Uterine smooth muscle cell (primary cell): ENCODE measurements at places on chromosomes 13 and 19. TPM values are rescaled to one million over a fixed set of nuclear protein-coding genes. Genes with fewer than 3 reads are reported as not detected.

UHRF1 gene
- 35.4 and 127 TPM in 2 replicates for total RNA-seq

OLFM4 gene
- 0.12 TPM in 1 of 2 replicates, not detected in the other for total RNA-seq

ARHGEF7 gene
- total RNA-seq: 45.4 and 49.7 TPM in 2 replicates

ZNF724 gene
- 4.2 and 11.6 TPM in 2 replicates for total RNA-seq

IFNL1 gene
- not detected in 2 replicates for total RNA-seq

ATP11A gene
- 7.2 and 7.6 TPM in 2 replicates for total RNA-seq

FAM124A gene
- 1.5 and 2.2 TPM in 2 replicates for total RNA-seq

SLAIN1 gene
- 1.1 and 1.4 TPM in 2 replicates for total RNA-seq

ENOX1 gene
- 4.2 and 7.4 TPM in 2 replicates for total RNA-seq

DPF1 gene
- 0.50 and 2.8 TPM in 2 replicates for total RNA-seq

TEX29 gene
- not detected in 2 replicates for total RNA-seq

LYPD3 gene
- total RNA-seq: 0.11 and 0.12 TPM in 2 replicates

PDX1 gene
- total RNA-seq: not detected in 2 replicates

FUT1 gene
- 0.33 and 1.1 TPM in 2 replicates for total RNA-seq

FAAP24 gene
- 1.9 and 3.0 TPM in 2 replicates for total RNA-seq

GFY gene
- total RNA-seq: 0.11 TPM in 1 of 2 replicates, not detected in the other

HAUS8 gene
- total RNA-seq: 2.7 and 7.6 TPM in 2 replicates

GJA3 gene
- 0.44 and 0.87 TPM in 2 replicates for total RNA-seq

AP1M2 gene
- total RNA-seq: 0.77 and 0.87 TPM in 2 replicates

ZNF493 gene
- total RNA-seq: 9.1 and 17.6 TPM in 2 replicates

B3GNT3 gene
- total RNA-seq: not detected in 2 replicates

MIA gene
- total RNA-seq: 0.22 and 0.62 TPM in 2 replicates

TNNT1 gene
- total RNA-seq: 4.1 and 4.5 TPM in 2 replicates

ASPDH gene
- not detected in 2 replicates for total RNA-seq

CYP2A6 gene
- total RNA-seq: not detected in 2 replicates

ZNF805 gene
- total RNA-seq: 20.7 and 36.6 TPM in 2 replicates

RNF225 gene
- 0.37 TPM in 1 of 2 replicates, not detected in the other for total RNA-seq

RPL21 gene
- total RNA-seq: 561 and 710 TPM in 2 replicates

CCDC97 gene
- total RNA-seq: 5.5 and 7.2 TPM in 2 replicates

SPRY2 gene
- 20.7 and 65.8 TPM in 2 replicates for total RNA-seq

ATP1A3 gene
- total RNA-seq: 0.11 and 0.37 TPM in 2 replicates

GARIN5A gene
- 0.37 TPM in 1 of 2 replicates, not detected in the other for total RNA-seq

KIRREL2 gene
- not detected in 2 replicates for total RNA-seq

VSTM1 gene
- total RNA-seq: not detected in 2 replicates
